ENCODE measurements at places on chromosomes 1 and 21.

DNA sequence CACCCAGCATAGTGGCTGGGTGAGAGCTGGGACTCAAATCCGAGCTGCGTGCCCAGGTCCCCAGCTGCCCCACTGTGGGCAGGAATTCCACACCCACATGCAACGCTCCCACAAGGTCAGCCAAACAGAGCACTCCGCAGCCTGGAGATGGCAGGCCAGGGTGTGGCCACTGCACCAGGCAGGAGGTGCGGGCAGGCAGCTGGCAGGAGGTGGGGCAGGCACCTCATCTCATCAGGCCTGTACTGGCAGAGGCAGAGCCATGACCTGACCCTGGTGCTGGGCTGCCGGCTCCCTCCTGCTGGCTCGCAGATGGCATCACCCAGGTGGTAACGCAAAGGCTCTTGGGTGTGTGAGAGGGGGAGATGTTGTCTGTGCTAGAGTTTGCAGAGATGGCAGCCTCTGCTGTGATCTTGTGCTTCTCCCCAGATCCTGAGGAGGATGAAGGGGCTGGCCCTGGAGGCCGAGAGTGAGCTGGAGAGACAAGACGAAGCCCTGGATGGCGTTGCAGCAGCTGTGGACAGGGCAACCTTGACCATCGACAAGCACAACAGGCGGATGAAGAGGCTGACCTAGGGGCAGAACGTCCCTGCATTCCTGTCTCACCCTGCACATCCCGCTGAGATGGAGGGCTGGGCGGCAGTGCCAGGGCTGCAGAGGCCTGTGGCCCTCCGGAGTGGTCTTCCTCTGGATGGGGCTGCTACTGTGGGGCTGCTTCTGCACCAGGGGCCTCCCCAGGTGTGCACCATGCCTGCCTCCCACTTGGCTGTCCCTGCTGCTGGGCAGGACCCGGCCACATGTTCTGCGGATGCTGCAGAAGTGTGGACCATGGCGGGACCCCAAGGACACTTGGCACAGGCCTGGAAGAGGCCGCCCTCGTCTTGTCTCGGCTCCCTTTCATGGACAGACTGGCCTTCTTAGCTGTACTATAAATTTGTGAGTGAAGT is 35.1 kb upstream of the PRSS38 start:
- no peak for DNase-seq

GRCh38 chr1:173445164-173445563 is 32.0 kb upstream of the PRDX6 start:
- no peak for DNase-seq

- no peak for DNase-seq
Measured at GRCh38 chr1:37294096-37294495, 180.3 kb upstream of the ZC3H12A start.

GRCh38 chr1:174654560-174654959 is 206.8 kb downstream of the GPR52 start:
- DNase-seq: no peak

- DNase-seq: no peak
Measured at GRCh38 chr1:230140221-230141020, 73.4 kb downstream of the GALNT2 start.

GRCh38 chr1:164310166-164310565 is 248.8 kb upstream of the PBX1 start:
- DNase-seq: no peak

DNA sequence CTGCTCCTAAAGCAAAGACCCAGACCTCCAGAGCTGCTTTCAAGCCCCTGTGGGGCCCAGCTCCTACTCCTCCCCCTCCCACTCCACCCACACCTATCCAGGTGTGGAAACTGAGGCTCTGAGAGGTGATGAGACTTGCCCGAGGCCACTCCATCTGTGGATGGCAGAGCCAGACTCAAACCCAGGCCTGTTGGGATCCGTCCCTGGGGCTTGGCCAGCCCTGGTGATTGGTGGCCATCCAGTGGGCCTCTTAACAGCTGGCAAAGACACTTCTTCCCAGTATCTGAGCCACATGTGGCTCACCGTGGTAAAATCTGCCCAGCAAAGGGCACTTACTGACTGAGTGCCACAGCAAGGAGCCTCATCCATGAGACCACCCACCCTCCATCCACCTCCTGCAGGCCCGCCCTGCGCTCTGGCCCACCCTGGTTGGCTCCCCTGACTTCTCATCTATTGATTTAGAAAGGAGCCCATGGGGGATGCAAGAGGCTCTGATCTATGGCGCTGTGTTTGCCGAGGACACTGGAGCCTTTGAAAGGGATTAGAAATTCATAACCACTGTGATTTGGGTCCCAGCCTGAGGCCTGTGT is 398.5 kb downstream of the PTPRU start:
- DNase-seq: no peak

DNA sequence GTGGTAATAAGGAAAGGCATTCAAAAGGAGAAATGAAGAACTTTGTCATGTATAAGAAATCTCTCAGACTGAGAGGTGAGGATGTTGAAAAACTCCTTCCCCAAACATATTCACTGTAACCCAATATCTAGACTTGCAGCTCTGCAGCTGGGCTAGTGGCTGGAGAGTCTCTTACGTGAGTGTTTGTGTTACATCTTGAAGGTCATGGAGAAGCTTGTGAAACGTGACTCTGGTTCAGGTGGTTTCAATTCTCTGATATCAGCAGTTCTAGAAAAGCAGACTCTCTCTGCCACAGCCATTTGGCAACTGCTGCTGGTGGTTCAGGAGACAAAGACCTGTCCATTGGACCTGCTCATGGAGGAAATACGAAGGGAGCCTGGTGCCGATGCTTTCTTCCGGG is 55.0 kb upstream of the EPHA8 start:
- no peak for DNase-seq

- DNase-seq: no peak
Measured at GRCh38 chr21:35511696-35512162, 462.6 kb upstream of the RUNX1 start.

DNA sequence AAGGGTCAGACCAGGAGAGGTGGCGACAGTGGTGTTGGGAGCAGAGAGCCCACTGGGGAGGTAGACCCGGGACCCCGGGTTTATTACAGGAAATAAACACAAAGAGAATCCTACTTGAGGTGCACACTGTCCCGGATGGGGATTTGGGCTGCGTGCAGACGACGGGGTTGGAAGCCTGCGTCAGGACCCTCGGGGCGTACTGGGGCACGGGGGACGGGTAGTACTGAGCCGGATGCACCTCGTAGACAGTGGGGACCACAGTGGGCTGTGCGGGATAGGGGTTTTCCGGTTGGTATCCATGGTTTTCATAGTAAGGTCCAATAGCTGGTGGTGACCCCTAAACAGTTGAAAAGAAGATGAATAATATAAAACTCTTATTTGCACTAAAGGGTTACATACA is 13.7 kb downstream of the TMPRSS2 start:
- no peak for DNase-seq

- DNase-seq: no peak
Measured at GRCh38 chr1:88529581-88529980, 154.5 kb upstream of the PKN2 start.

DNA sequence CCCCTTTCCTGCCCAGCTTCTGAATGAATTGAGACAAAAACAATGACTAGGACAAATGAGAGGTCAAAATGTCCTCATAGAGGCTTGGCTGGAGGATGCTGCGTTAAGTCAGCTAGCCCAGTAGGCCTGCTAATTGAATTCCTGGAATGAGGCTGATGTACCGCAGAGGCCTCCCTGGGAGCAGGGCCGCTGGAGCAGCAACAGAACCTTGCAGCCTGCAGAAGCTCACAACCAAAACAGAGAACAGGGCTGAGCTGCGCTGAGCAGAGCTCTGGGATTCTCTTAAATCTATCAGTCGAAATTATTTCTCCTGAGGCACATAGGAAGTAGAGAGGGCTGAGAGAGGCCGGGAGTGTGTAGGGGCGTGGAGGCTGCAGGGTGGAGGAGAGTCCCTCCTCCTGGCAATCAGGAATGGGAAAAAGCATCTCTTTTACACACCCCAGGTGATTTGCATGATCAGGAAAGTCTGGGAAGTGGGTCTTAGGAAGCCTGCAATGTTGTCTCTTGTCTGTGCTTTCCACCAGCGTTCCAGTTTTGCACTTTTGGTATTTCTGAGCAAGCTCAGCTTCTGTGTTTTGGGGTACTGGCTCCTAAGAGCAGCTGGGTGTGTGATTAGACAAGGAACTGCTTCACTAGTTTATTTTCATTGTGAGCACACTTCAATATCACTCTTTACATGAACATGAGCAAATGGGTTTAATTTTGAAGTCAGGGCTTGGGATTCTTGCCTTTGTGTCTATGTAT is 66.5 kb downstream of the RYR2 start:
- DNase-seq: no peak

DNA sequence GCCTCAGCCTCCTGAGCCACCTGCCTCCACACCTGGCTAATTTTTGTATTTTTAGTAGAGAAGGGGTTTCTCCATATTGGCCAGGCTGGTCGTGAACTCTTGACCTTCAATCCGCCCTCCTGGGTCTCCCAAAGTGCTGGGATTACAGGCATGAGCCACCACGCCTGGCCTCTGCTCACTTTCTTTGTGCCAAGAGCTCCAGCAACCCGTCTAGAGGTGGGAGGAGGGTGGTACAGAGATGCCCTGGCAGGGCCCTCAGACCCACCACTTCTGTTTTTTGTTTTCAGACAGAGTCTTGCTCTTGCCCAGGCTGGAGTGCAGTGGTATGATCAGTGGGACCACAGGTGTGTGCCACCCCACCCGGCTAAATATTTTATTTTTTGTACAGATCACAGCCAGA is 6.9 kb upstream of the SYNC start:
- no peak for DNase-seq

GRCh38 chr1:172135978-172136610 is 284.4 kb upstream of the C1orf105 start:
- no peak for DNase-seq

DNA sequence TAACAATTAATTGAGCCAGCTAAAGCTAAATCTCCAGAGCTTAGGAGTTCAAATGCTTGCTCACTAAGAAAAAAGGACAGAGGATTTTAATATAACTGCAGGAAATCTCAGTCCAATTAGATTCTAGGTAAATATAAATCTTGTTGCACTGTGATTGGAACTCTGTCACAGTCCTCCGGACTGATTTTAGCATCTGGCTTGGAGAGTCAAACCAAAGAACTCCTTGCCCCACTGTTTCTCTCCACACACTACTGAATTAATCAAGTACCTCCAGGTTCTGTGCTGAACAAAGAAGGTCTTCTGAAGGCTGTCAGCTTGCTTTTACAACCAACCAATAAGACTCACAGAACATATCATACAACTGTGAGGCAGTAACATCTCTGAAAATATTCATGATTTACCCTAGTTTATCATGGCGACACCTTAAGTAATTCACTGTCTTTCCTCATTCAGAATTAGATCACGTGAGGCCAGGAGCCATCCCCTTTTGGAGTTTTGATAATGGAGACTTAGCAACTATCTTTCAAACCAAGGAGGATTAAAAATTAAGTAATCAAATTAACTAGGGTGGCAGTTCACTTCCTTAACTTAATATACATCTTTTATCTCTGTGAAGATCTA is 176.0 kb downstream of the RERE start:
- no peak for DNase-seq

DNA sequence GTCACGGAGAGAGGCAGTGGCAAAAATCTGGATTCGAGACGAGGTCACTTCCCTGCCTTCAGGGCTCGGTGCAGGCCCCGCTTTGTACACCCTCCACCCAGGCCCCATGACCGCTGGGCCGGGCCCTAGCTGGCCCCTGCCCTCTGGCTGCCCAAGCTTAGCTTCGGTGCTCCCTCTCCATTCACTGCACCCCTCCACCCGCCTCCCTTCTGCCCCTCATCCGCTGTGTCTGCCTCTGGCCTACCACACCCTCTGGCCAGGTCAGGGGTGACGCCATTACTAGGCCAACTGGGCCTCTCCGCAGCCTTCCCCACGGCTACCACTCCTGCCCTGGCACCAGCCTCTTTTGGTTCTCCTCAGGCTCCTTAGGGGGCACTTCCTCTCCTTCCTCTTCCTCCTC is 528 bp upstream of the CD164L2 start:
- DNase-seq: no peak

DNA sequence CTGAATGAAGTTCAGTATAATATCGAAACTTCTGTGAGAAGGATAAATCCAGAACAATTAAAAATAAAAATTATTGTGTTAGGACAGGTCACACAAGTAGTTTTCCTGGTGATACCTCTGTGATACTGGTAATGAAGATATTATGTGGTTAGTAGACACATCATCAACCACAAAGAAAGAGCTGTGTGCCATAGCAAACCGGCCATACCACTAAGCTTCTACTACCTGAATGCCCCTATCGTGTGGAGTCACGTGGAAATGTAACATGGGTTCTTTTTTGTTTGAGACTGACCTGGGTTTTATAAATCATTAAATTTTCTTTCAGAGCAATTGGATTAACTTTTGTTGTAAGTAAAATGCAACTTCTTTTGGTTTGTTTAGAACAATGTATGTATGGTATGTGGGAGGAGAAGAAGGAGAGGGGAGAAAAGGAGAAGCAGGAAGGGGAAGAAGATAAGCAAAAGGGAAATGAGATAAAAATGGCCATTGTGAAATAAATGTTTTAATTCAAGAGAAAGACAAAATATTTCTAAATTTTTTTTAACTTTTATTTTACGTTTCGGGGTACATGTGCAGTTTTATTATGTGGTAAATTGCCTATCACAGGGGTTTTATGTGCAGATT is 58.2 kb upstream of the LRRC8B start:
- no peak for DNase-seq

GRCh38 chr1:200090252-200091159 is 63.0 kb downstream of the NR5A2 start:
- no peak for DNase-seq

GRCh38 chr1:200738949-200739651 is 407 bp downstream of the CAMSAP2 start:
- peak; percentile 82 for DNase-seq

- no peak for DNase-seq
Measured at GRCh38 chr1:29210278-29211085, 20.3 kb downstream of the MECR start.

- DNase-seq: no peak
Measured at GRCh38 chr1:14919289-14919688, 234.3 kb upstream of the TMEM51 start.

- no peak for DNase-seq
Measured at GRCh38 chr1:115251340-115251748, 86.7 kb downstream of the NGF start.

- DNase-seq: no peak
Measured at GRCh38 chr1:108114033-108114599, 86.0 kb downstream of the SLC25A24 start.

- peak; percentile 89 for DNase-seq
Measured at GRCh38 chr1:11735854-11736745, at the start of gene AGTRAP. AGTRAP (plus strand) TSS chr1:11736136; CDS start chr1:11736209, 73 bp downstream.

- no peak for DNase-seq
Measured at GRCh38 chr21:38965241-38965640, 159.5 kb downstream of the ETS2 start.

- DNase-seq: peak; percentile 60
Measured at GRCh38 chr1:27522432-27523336, 32.7 kb upstream of the WASF2 start.

DNA sequence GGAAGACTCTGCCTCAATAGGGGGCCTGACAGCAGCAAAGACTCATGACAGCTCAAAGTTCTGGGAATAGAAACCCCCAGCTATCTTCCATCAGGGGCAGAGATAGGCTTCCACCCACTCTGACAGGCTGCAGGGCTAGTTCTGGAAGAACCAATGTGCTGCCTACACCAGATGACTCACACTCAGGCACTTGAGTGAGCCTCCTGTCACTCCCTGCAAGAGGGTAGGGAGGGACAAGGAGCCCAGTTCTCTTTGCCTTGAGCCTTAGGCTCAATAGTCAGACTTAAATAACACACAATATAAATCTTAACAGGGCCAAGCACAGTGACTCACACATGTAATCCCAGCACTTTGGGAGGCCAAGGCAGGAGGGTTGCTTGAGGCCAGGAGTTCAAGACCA is 386.4 kb downstream of the HHAT start:
- no peak for DNase-seq

- DNase-seq: no peak
Measured at GRCh38 chr1:209107535-209107934, 476.0 kb upstream of the CAMK1G start.

- no peak for DNase-seq
Measured at GRCh38 chr1:225824533-225824941, 14.6 kb downstream of the EPHX1 start.

All from hippocampal formation (tissue), 2 donors.